NCI-H748 treated with DMSO at 0.1 percent for 48 hours (cell line): ENCODE measurements at places on chromosomes 1 and 21.

DNA sequence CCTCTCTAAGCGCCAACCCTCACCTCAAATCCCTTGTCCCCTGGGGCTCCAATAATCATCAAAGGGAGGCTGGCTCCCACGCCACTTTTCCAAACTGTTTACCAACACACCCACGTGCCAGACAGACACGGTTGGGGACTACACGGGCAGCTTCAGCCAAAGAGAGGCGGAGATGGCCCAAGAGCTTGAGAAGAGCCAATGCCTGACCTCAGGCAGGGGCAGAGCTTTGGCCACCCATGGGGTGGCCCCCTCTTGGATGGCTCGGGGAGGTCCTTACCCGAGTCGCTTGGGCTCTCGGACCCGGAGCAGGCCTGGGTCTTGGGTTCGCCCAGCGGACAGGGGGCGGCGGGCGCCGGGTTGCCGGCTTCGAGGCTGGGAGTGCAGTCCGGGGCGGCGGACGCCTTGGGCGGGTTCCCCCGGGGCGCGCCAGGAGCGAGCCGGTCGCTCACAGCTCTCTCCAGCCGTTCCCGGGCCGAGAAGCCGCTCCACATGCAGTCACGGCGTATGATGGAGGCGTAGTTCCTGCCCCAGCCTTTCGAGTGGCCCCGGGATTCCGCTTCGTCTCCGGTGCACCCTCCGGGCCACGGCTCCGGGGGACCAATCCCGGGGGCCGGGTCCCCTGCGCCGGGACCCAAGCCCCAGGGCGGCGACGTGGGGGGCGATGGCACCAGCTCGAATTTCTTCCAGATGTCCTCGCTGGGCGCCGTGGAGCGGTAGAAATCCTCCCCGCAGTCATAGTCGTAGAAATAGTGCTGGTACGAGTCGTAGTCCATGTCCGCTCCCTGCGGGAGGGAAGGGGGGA, 854 bp downstream of the MYCL start:
- peak; percentile 80 for DNase-seq

GRCh38 chr1:231068762-231069161, 28.7 kb upstream of the FAM89A start:
- no peak for DNase-seq

- DNase-seq: no peak
Observed at GRCh38 chr1:8061673-8062386, 35.7 kb upstream of the ERRFI1 start.

DNA sequence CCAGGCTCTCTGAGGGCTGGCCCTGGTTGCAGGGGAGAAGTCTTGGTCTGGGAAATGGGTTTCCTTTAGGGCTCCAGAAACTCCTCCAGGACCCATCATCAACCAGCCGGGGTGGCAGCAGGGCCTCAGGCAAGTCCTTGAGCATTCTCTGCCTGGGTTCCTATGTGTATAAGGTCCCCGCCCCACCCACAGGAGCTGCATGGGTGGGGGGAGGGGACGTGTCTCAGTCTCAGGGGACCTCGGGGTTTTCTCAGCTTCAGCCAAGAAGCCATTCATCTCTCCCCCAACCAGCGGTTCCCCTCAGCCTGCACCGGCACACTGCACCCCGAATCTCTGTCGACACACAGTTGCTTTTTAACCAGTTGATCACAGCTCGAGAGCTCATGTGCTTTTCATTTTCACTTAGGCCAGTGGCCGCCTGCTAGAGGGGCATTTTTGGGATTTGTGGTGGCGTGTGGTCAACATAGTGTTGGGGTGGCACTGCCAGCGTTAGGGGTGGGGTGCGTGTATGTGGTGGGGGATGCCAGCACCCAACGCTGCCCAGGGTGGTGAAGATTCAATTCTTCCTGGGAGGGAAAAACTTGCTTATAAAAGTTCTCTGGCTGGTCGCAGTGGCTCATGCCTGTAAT, 6.5 kb downstream of the RUNX3 start:
- no peak for DNase-seq

DNA sequence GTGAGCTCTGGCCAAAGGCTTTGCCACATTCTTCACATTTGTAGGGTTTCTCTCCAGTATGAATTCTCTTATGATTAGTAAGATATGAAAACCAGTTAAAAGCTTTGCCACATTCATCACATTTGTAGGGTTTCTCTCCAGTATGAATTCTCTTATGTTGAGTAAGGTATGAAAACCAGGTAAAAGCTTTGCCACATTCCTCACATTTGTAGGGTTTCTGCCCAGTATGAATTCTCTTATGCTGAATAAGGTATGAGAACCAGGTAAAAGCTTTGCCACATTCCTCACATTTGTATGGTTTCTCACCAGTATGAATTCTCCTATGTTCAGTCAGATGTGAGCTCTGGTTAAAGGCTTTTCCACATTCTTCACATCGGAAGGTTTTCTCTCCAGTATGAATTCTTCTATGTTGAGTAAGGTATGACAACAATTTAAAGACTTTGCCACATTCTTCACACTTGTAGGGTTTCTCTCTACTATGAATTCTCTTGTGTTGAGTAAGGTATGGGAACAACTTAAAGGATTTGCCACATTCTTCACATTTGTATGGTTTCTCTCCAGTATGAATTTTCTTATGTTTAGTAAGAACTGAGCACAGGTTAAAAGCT, 20.7 kb downstream of the ZNF695 start:
- DNase-seq: no peak

- DNase-seq: no peak
Observed at GRCh38 chr1:205585835-205586785, 45.7 kb downstream of the ELK4 start.

DNA sequence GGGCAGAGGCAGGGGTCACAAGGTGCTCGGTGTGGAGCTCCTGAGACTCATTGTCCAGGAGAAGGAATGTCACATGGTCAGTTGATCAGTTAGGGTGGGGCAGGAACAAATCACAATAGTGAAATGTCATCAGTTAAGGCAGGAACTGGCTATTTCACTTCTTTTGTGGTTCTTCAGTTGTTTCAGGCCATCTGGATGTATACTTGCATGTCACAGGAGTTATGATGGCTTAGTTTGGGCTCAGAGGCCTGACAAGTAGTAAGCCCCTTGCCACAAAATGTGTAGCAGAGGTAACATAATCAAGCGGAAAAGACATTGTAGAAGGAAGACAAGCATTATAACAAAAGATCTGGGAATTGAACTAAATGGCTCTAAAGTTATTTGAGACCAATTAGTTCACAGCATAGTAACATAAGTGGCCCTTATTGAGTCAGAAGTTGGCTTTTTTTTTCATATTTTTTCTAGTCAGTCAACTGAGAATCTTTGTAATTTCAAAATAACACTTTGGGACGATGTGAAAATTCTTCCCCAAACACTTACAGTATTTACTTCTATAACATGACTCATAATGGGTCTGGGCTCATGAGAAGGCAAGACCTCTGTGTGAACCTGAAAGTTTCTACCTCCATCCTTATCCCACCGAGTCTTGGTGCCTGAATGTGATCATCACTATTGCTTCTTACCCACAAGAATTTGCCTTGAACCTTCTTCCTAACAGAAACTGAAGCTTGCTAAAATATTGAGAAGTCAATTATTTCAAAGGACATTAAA, 137.0 kb upstream of the DPT start:
- no peak for DNase-seq

GRCh38 chr1:197422993-197423392, 154.9 kb downstream of the CRB1 start:
- no peak for DNase-seq

- DNase-seq: no peak
Observed at GRCh38 chr1:226708342-226708780, 30.7 kb downstream of the ITPKB start.

DNA sequence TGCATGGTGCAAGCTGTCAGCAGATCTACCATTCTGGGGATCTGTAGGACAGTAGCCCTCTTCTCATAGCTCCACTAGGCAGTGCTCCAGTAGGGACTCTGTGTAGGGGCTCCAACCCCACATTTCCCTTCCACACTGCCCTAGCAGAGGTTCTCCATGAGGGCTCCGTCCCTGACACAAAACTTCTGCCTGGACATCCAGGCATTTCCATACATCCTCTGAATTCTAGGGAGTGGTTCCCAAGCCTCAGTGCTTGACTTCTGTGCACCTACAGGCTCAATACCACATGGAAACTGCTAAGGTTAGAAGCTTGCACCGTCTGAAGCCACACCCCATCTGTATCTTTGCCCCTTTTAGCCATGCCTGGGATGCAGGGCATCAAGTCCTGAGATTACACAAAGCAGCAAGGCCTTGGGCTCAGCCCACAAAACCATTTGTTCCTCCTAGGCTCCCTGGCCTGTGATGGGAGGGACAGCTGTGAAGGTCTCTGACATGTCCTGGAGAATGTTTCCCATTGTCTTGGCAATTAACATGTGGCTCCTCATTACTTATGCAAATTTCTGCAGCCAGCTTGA, 117.0 kb upstream of the NFIA start:
- no peak for DNase-seq

DNA sequence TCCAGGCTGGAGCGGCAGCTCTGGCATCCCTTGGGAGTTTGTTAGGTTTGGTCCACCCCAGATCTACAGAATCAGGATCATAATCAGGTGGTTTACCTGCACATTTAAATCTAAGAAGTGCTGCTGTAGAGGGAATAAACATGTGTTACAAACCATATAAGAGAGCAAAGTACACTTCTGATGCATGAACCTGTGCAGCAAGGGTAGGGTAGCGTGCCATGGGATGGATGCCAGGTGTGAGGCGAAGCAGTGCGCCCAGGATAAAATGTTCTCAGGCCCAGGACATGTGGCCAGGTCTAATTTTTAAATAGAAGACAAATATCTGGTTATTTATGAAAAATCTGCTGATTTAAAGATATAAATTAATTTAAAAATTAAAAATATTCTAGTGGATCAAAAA, 308.8 kb upstream of the USP24 start:
- DNase-seq: no peak

DNA sequence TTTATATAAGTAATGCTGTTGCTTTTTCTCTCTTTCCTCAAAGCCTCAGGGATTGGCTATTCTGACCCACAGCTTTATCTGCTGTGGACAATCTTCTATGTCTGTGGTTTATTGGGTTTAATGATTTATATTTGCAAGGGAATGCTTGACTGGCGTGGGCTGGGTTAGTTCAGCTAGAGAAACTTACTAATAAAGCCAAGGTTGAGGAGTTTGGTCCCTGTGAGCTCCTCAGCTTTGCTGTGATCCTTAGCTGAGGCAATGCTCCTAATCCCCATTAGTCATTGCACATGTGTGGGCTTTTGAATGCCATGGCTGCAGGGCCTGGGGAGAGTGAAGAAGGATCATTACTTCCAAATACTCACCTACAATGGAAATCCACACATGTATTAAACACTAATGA, 179.3 kb downstream of the ZNF326 start:
- DNase-seq: no peak

DNA sequence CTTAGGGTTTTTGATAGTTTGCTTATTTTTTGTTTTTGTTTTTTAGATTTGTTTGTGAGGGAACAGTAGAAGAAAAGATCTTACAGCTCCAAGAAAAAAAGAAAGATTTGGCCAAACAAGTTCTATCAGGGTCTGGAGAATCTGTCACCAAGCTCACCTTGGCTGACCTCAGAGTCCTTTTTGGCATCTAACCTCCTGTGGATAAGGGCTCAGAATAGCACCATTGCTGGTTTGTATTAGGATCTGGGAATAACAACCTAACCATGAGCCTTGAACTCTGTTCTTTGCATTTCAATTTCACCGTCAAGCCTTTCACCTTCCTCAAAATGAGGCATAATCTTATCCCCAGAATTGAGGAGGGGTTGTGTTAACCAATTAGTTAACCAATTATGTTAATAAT, 20.2 kb downstream of the TRIM45 start:
- no peak for DNase-seq

DNA sequence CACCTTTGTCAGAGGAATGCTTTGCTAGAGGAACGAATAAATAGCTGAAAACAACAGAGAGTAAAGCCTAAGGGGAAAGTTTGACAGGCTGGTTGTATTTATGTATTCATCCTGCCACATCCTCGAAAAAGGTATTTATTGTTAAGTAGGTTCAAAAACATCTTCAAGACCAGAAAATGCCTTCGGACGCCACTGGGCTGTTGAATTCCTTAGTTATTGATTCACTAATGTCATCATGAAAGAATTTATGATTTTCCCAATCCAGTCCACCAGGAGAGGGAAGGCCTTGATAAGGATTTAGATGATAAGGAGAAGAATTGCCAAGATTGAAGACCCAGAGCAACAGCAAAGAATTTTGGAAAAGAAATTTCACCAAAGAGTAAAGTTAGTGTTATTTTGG, 35.2 kb upstream of the MAB21L3 start:
- DNase-seq: no peak

GRCh38 chr1:100164216-100164615, 13.8 kb downstream of the LRRC39 start:
- no peak for DNase-seq

GRCh38 chr1:76005765-76006164, 68.8 kb upstream of the ST6GALNAC3 start:
- no peak for DNase-seq

GRCh38 chr1:84347932-84348555, 46.5 kb downstream of the SAMD13 start:
- DNase-seq: no peak

DNA sequence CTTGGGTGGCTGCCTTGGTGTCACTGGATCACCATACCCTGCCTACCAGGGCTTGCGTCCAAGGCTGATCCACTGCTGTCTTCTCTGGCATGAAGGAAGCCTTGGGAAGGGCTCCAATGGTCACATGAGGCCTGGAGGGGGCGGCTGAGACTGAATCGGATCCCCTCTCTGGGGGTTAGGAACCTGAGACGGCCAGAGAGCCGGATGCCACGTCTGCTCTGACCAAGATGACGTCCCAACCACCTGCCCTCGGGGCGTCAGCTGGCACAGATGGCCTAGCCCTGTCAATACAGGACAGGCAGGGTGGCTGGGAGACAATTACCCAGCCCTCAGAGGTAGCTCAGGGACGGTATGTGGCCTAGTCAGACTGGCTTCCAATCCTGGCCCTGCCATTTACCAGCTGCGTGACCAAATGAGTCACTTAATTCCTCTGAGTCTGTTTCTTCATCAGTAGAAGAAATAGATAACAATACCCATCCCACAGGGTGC, 5.4 kb downstream of the TRIM62 start:
- DNase-seq: no peak

- no peak for DNase-seq
Observed at GRCh38 chr1:206035027-206035426, 11.3 kb upstream of the CTSE start.

GRCh38 chr1:245578771-245579170, 424.0 kb downstream of the KIF26B start:
- DNase-seq: no peak

GRCh38 chr1:117826540-117827078, 102.8 kb downstream of the GDAP2 start:
- no peak for DNase-seq

GRCh38 chr1:23514111-23514679, 16.8 kb downstream of the E2F2 start:
- DNase-seq: no peak

- no peak for DNase-seq
Observed at GRCh38 chr1:56199956-56200355, 379.4 kb downstream of the PLPP3 start.
